RWPE2 (cell line): ENCODE measurements at places on chromosomes 4 and X.

- DNase-seq: no peak
Observed at GRCh38 chr4:176784816-176785215, 7.9 kb downstream of the VEGFC start.

- no peak for DNase-seq
Observed at GRCh38 chr4:181685911-181686310, 557.3 kb upstream of the TENM3 start.

DNA sequence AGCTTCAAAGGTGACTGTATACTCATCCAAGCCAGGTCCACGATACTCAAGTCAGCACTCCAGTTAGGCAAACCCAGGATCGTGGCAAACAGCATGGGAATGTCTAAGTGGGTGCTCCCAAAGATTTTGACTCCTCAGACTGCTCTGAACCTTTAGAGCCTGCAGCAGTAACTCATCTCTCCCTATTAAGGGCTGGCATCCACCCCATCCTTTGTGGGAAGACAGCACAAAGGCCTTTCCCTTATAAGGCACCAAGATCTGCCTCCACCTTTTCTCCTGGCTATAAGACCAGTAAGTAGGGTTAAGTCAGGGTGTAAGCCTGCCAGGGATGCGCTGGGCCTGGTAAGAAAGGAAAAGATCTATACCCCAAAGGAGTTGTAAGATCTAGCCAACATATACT, 23.6 kb upstream of the SLC25A43 start:
- DNase-seq: no peak

GRCh38 chrX:120428309-120428708, 40.8 kb downstream of the LAMP2 start:
- DNase-seq: no peak

DNA sequence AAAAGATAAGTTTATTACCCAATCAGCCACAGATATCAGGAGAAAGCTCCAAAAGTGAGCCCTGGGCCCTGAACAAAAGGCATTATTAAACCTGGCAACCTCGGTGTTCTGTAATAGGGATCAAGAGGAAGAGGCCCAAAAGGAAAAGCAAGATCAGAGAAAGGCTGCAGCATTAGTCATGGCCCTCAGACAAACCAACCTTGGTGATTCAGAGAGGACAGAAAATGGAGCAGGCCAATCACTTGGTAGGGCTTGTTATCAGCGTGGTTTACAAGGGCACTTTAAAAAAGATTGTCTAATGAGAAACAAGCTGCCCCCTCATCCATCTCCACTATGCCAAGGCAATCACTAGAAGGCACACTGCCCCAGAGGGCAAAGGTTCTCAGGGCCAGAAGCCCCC, 75.7 kb downstream of the AGTR2 start:
- DNase-seq: no peak
